Dermis lymphatic vessel endothelial cell (primary cell): ENCODE measurements at places on chromosomes 12 and 14. TPM values are rescaled to one million over a fixed set of nuclear protein-coding genes. Genes with fewer than 3 reads are reported as not detected.

MIP gene
- 0.22 and 0.26 TPM in 2 replicates for total RNA-seq

IFI27L2 gene
- 3.4 and 4.2 TPM in 2 replicates for total RNA-seq

COQ5 gene
- 17.3 and 23.9 TPM in 2 replicates for total RNA-seq

KLRC1 gene
- not detected in 2 replicates for total RNA-seq

AMHR2 gene
- not detected in 2 replicates for total RNA-seq

ACOT6 gene
- total RNA-seq, result not detected in 2 replicates

ITPR2 gene
- 15.9 and 21.6 TPM in 2 replicates for total RNA-seq

DPF3 gene
- 0.54 and 1.2 TPM in 2 replicates for total RNA-seq

TROAP gene
- 1.5 and 2.2 TPM in 2 replicates for total RNA-seq

RTL1 gene
- not detected in 2 replicates for total RNA-seq

KRT1 gene
- not detected in 2 replicates for total RNA-seq

TMEM121 gene
- 4.4 and 5.9 TPM in 2 replicates for total RNA-seq

WSB2 gene
- 81.6 and 144 TPM in 2 replicates for total RNA-seq

DHRS4L2 gene
- 12.1 and 14.8 TPM in 2 replicates for total RNA-seq

KLRD1 gene
- 0.09 and 0.11 TPM in 2 replicates for total RNA-seq

TAS2R13 gene
- total RNA-seq, result 0.54 and 1.0 TPM in 2 replicates

ZNF84 gene
- 17.0 and 29.2 TPM in 2 replicates for total RNA-seq

EFCAB11 gene
- total RNA-seq, result 2.4 and 5.2 TPM in 2 replicates

ZDHHC22 gene
- under 0.01 TPM in 1 of 2 replicates, not detected in the other for total RNA-seq

FGF6 gene
- total RNA-seq, result not detected in 2 replicates

FAM90A1 gene
- under 0.01 TPM in 1 of 2 replicates, not detected in the other for total RNA-seq

RILPL2 gene
- 3.1 and 4.4 TPM in 2 replicates for total RNA-seq

NEUROD4 gene
- not detected in 2 replicates for total RNA-seq

PTPRR gene
- 0.09 and 0.22 TPM in 2 replicates for total RNA-seq

SLC38A2 gene
- total RNA-seq, result 523 and 662 TPM in 2 replicates

C12orf54 gene
- not detected in 2 replicates for total RNA-seq

GDF3 gene
- total RNA-seq, result 0.26 and 1.2 TPM in 2 replicates

GMFB gene
- 104 and 111 TPM in 2 replicates for total RNA-seq

GPX2 gene
- not detected in 2 replicates for total RNA-seq

CLMN gene
- 0.33 and 0.43 TPM in 2 replicates for total RNA-seq

OVCH1 gene
- total RNA-seq, result not detected in 2 replicates

GARIN6 gene
- total RNA-seq, result not detected in 2 replicates

TMEM179 gene
- not detected in 2 replicates for total RNA-seq

MYF5 gene
- total RNA-seq, result not detected in 2 replicates

OTOGL gene
- 0.22 and 0.43 TPM in 2 replicates for total RNA-seq

CCDC85C gene
- total RNA-seq, result 4.3 and 6.6 TPM in 2 replicates

WNT1 gene
- total RNA-seq, result not detected in 2 replicates

VDR gene
- total RNA-seq, result under 0.01 and 0.11 TPM in 2 replicates

TMEM117 gene
- 7.5 and 8.9 TPM in 2 replicates for total RNA-seq

CCDC59 gene
- total RNA-seq, result 28.4 and 40.4 TPM in 2 replicates

ANG gene
- 3.0 and 6.2 TPM in 2 replicates for total RNA-seq

EVL gene
- total RNA-seq, result 6.6 and 12.1 TPM in 2 replicates

GALNT9 gene
- total RNA-seq, result not detected in 2 replicates
